ENCODE measurements at places on chromosomes 1 and 21. TPM values are rescaled to one million over a fixed set of nuclear protein-coding genes. Genes with fewer than 3 reads are reported as not detected.

TNFAIP8L2 gene
- total RNA-seq = not detected

CASP9 gene
- 5.6 TPM for total RNA-seq

TLCD4 gene
- total RNA-seq = 0.30 TPM

KCNE2 gene
- total RNA-seq = not detected

ZNF436 gene
- 16.0 TPM for total RNA-seq

APCS gene
- total RNA-seq = not detected

CHODL gene
- total RNA-seq = not detected

MYOM3 gene
- total RNA-seq = 0.18 TPM

KDF1 gene
- not detected for total RNA-seq

S100A8 gene
- not detected for total RNA-seq

LCK gene
- total RNA-seq = not detected

PLA2G2C gene
- not detected for total RNA-seq

FCRLB gene
- 3.7 TPM for total RNA-seq

FNDC5 gene
- 0.37 TPM for total RNA-seq

CD1B gene
- not detected for total RNA-seq

ZBTB8A gene
- total RNA-seq = 8.0 TPM

SAMSN1 gene
- not detected for total RNA-seq

HSD3B2 gene
- not detected for total RNA-seq

IL23R gene
- not detected for total RNA-seq

ELF3 gene
- 2.3 TPM for total RNA-seq

ARTN gene
- total RNA-seq = 0.30 TPM

PCP4 gene
- total RNA-seq = not detected

KRTAP11-1 gene
- not detected for total RNA-seq

SPRR4 gene
- total RNA-seq = not detected

OXCT2 gene
- 0.30 TPM for total RNA-seq

PGLYRP3 gene
- total RNA-seq = not detected

NBPF4 gene
- not detected for total RNA-seq

TNFRSF25 gene
- 13.4 TPM for total RNA-seq

SLC1A7 gene
- not detected for total RNA-seq

HRNR gene
- not detected for total RNA-seq

KRTAP19-3 gene
- not detected for total RNA-seq

PAQR6 gene
- total RNA-seq = 0.59 TPM

CELA3A gene
- not detected for total RNA-seq

KCNK2 gene
- 5.3 TPM for total RNA-seq

C1orf53 gene
- total RNA-seq = 2.4 TPM

ERO1B gene
- total RNA-seq = 8.3 TPM

FAM163A gene
- total RNA-seq = 0.05 TPM

OR2L8 gene
- total RNA-seq = not detected

KCNH1 gene
- 0.14 TPM for total RNA-seq

GBP4 gene
- total RNA-seq = 0.32 TPM

DCST1 gene
- not detected for total RNA-seq

ST6GALNAC3 gene
- 2.5 TPM for total RNA-seq

LENEP gene
- total RNA-seq = not detected
